Breast epithelium (tissue), 4 donors: ENCODE measurements at places on chromosomes 4 and X. TPM values are rescaled to one million over a fixed set of nuclear protein-coding genes. Genes with fewer than 3 reads are reported as not detected.

GRCh38 chr4:105971036-105971435, 75.8 kb downstream of the NPNT start:
- no peak for DNase-seq

DNA sequence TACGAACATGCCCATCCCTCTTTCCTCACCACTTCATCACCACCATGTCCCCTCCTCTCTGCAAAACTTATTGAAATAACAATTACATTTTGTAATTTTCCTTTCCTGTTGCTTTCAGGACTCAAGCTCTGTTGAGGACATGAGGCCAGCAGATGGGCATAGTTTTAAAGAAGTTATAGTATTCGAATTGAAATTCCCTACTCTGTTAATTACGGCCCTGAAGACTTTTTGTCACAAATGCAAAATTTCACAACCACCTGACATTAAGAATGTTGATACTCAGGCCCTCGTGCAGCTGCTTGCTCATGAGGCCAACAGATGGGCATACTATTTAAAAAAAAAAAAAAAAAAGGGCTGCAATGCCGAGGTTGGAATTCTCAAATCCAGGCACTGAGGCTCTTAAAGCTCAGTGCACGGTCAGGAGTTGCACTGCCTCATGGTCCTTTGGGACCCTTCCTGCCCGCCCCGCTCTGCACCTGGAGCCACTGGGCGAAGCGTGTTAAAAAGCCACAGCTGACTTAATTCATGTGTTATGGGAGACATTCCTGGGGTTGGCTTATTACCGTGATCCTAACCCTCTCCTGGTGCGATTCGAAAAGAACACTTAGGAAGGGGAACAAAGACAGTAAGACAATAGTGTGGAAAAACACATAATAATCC, 34.2 kb upstream of the FAT1 start:
- DNase-seq, result no peak

GRCh38 chr4:69888336-69888735, 28.4 kb upstream of the SULT1E1 start:
- DNase-seq, result no peak

DNA sequence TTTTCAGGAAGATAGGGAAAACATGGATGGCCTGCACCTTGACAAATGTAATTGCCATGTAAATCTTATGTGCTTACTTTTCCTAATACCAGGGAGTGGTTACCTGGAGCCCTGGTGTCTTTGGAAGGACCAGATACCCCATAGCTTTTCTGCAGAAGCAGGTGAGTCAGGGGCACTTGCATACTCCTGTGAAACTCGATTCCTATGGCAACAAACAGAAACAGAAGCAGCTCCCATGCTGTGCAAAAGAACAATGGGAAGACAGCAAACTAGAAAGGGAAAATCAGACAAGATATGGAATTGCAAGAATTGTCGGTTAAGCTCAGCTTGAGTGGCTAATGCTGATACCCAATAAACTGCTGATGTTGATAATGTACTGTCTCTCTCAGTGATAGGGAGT, 117.4 kb upstream of the AFF2 start:
- no peak for DNase-seq

- DNase-seq, result no peak
These were observed 96.4 kb upstream of the STIM2 start for GRCh38 chr4:26764231-26764630.

- DNase-seq, result no peak
These were observed 584.3 kb upstream of the SMIM31 start for GRCh38 chr4:164169591-164169990.

DNA sequence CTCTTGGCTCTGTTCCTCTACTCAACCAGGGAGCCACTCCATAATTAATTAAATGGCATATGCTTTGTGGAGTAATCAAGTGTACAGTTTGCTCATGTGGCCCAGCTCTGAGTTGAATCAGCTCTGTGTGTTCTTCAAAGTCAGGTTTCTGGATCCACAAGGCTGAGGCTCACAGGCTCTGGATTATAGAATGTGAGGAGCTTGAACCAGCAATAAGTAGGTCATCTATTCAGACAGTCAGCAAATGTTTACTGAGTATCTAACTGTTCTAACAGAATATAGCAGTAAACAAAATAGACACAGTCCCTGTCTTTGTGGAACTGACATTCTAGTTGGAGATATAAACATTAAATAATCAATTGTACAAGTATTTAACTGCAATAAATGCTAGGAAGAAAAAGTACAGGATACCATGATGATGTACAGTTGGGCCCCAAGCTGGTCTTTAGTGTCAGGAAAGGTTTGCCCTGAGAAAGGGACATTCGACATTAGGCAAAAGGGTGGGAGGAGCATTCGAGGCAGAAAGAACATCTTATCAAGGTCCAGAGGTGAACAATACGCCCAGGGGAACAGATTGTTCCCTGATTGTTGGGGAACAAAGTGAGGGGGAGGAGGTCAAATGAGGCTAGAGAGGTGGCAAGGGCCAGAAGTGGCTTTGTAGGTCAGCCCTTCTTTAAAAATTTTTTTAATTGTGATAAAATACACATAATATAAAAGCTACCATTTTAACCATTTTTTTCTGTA, 20.5 kb upstream of the TSR2 start:
- no peak for DNase-seq

DNA sequence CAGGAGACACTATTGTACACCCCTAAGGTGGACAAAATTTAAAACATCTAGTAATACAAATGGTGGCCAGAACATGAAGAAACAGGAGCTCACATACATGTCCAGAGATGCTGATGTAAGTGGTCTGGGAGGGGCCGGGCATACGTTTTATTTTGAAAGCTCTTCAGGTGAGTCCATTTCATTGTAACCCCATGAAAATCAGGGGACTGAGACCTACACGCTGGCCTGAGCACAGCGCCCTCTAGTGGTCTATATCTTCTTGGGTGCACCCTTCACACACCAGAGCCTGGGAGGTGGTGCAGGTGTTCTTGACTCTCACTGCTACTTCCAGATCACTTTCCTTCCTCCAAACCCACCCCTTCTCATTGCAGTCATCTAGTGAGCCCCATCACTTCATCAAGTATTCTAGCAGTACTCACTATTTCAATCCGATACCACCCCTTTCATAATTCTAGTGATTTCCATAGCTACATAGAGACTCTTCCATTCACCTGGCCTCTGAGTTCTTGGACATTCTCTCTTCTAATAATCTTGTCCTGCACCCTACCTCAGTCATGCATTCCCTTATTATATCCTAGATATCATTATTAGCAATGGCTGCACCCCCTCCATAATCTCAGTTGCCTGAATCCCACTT, 4.3 kb upstream of the TLR6 start:
- no peak for DNase-seq

DNA sequence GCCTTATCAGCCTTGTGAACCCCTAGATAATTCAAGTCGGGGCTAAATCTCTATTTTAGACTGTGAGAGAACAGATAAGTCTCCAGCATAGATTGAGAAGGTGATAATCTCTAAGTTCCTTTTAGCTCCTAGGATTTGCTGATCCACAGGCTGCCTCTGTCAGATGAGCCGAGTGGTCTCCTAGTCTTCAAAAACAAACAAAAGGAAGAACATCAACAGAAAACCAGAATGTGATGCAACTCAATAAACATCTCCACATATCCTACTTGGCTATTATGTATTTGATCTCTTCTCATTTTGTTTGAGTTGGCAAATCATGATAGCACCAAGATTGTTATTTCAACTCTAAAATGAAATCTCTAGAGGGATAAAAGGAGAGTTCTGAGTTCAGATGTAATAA, 88.4 kb upstream of the SLC7A11 start:
- no peak for DNase-seq

DNA sequence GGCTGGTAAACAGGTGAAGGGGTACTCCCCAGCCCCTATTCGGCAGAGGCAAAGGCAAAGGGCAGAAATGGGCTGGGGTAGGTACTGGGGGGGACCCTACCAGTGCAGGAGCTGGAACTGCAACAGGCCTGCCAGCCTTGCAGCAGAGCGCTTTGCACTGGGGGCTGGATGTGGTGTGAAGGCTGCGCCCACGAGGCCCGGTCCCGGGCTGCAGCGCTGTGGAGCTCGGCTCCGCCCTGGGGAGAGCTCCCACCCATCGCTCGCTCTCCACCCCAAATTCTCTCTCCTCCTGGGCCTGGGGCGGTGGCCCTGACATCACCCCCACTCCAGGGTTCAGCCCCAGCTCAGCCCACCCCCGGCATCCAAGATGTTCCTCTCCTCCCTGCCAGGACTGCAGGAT, 24.2 kb downstream of the IQSEC2 start:
- no peak for DNase-seq

GRCh38 chr4:72846280-72847111, 223.0 kb downstream of the COX18 start:
- DNase-seq, result no peak

GRCh38 chr4:146439437-146439836, 82.3 kb downstream of the SLC10A7 start:
- DNase-seq, result no peak

- no peak for DNase-seq
These were observed 191.6 kb downstream of the ANAPC10 start for GRCh38 chr4:144906181-144906925.

GRCh38 chr4:7384003-7384928, 50.5 kb downstream of the PSAPL1 start:
- peak; percentile 16 for DNase-seq

GRCh38 chr4:126748736-126749135, 884.0 kb upstream of the INTU start:
- no peak for DNase-seq

DNA sequence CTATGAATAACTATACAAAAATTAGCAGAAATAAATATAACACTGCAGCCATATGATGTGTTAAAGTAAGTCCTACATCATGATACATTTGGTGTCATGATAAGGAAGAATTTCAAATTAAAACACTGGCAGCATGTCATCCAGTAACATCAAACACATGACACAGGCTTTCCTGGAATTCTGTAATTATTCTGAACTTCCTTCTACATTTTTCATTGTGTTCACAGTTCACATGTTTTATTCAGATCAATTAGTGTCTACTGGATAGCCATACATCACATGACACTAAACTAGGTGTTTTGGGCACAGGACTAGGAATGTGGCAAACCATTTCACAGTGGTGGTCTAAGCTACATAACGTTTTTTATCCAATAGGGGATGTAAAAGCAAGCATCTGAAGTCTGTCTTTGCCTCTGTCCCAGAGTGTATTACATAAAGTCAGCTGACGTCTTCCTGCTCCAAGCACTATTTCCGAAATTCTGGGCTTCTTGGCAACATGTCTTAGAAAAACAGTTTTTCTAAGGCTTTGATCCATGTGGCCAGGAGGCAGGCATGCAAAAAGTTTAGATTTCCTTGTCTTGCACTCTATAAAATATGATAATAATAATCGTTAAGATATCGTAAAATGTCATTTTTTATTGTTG, 707.9 kb downstream of the CENPC start:
- DNase-seq, result no peak

DNA sequence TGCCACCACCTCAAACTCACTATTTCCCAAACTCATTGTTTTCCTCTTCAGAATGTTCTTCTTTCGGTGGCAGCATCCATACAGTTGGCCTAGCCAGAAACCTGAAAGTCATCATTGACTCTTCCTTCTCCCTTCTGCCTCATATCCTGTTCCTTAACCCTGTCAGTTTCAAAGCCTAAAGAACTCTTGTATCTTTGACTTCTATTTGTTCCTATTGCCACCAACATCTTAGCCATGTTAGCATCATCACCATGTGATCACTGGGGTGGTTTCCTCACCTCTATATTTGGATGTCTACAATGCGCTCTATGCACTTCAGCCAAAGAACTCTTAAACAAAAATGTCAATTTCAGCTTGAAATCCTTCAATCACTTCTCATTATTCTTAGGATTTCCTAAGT, 29.0 kb downstream of the DDX60L start:
- DNase-seq, result no peak

DNA sequence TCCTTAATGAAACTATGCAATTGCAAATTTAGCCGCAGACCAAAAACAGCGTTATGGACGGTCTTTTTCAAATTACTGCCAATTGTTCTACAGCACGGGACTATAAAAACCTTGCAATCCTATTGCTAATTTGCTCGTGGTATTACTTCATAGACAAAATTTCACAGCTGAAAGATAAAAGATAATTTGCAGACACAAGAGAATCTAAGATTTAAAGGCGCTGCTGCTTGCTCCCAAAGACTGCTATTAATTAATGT, 1.4 kb upstream of the CAMK2D start:
- DNase-seq, result no peak

DNA sequence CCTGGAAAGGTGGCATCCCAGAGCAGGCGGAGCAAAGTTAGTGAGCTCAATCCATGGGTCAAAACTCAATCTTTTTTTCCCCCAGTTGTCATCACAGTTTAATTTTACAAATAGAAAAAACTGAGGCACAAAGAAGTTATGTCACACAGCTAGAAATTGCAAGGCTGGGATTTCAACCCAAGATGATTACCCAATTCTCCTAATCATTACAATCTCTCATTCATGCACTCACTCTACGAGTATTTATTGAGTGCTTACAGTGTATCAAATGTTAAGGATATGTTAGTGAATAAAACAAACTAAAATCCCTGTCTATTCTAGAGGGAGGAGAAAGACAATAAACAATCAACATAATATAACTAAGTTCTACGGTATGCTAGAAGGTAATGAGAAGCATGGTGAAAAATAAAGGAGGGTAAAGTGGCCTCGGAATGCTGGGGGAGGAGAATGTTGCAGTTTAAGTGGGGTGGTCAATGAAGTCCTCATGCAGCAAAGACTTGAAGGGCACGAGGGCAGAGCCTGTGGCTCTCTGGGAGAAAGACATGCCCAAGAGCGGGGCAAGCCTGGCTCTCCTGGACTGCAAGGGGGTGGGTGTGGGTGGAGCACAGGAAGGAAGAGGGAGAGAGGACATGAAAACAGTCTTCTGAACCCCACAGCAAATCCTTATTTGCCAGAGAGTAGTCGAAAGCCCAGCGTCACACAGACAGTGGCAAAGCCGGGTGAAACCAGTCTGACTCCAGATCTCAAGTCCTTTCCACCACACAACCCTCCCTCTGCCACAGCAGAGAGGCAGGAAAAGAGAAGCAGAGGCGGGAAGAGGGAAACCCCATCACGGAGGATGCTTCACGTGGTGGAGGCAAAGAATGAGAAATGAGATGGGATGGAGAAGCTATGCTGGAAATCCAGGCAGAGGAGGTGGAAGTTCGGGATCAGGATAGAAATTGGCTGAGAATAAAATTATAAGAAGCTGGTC, 48.3 kb downstream of the RAB33B start:
- DNase-seq, result no peak

GRCh38 chr4:174198828-174199227, 84.6 kb downstream of the FBXO8 start:
- no peak for DNase-seq

DNA sequence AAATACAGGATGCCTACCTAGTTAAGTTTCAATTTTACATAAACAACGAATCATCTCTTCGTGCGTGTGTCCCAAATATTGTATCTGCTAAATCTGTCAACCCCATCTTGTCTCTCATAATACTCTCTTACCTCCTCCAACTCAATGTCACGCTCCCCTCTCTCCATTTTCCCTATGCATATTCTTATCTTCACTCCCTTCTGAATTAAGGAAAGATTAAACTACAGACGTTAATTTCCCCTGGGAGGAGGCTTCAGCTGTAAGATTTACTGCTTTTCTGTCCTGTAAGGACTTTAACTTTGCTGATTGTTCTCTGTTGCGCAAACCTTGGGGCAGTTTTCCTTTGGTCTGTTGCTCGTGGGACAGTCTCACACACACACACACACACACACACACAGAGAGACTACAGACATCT, 455 bp upstream of the ABCB7 start:
- no peak for DNase-seq

AVPR2 gene
- total RNA-seq, result 0.44 TPM

SMPX gene
- not detected for total RNA-seq

PABPC4L gene
- 0.96 TPM for total RNA-seq

TAB3 gene
- 20.6 TPM for total RNA-seq

P2RY4 gene
- total RNA-seq, result 0.33 TPM

SMIM10L2A gene
- 2.0 TPM for total RNA-seq

TMSB15B gene
- 5.6 TPM for total RNA-seq

CFAP99 gene
- 2.0 TPM for total RNA-seq

ASB12 gene
- not detected for total RNA-seq
